D341Med (cell line): ENCODE measurements at places on chromosomes 1 and 21.

DNA sequence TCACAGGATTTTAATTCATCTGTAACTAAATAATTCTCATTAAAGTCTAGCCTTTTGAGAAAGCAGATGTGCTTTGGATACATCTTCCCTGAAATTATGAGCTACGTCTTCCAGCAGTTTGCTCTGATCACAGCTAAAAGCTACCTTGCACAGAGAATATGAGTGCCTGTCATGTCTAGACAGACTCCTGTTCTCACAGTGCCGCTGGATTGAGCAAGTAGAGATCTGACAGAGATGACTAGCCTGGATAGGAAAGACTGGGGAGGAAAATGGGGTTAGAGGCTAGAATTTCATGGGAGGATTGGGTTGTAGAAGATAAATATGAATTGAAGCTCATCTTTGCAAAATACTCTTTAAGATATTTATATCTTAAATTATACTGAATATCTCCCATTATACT, 24.1 kb downstream of the CEPT1 start:
- DNase-seq: no peak

DNA sequence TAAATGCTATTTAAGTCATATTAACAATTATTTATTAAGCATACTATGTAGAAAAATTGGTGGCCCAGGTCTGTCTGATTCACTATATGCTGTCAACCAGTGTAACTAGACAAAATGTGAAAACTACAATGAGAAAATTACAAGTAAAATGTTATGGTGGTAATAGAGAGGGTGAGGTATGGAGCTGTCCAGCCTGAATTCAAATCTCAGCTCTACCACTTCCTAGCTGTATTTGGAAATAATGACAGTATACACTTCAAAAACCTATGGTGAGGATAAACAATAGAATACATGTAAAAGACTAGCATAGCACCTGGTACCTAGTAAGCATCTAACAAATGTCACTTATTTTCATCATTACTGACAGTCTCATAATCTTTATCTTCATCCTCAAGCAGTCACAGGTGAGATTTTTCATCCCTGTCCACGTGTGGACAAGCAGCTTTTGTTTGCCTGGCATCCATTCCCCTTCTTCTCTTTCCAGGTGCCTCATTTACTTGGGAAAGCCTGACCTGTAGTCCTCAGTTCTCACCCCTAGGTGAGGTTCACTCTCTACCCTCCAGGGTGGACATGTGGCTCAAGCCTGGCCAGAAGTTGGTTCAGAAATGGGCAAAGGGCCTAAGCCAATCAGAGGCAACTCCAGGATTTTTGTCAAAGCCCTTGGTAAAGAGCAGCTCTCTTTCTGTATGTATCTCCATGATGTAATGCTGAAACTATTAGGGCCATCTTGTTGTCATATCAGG, 29.5 kb downstream of the EGLN1 start:
- DNase-seq: no peak

- DNase-seq: peak; percentile 65
Observed at GRCh38 chr1:215539803-215540570, 27.1 kb upstream of the KCTD3 start.

DNA sequence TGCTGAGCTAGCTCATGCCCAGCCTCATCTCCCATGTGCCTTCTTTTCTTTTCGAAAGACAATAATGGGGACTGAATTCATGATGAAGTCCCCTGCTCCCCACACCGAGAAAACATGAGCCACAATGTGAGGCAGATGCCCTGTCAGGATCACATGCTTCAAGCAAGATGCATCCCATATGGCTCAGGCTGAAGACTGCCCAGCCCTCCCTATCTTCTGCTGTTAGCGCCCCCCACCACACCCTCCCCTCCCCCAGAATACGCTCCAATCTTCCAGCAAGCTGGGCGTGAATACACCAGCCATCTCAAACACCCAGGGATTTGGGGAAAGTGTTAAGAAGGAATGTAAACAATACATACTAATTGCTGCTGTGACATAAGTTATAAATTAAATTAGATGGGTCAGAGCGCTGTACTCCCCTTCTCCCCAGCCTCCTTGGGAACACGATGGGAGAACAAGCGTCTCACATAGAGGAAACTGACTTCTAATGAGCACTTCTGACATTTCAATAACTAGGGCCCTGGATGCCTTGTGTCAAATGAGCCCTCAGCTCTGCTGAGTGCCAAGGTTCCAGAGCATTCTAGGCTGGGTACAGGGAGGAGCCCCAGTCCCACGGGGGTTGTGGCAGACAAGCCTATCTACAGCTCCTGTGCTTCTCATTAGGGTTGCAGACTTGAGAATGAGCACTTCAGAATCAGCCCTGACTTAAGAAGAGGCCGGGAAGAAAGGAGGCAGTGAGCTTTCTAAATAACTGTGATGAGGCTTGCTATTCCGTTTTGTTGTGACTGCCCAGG, 55.6 kb downstream of the TNR start:
- DNase-seq: no peak

DNA sequence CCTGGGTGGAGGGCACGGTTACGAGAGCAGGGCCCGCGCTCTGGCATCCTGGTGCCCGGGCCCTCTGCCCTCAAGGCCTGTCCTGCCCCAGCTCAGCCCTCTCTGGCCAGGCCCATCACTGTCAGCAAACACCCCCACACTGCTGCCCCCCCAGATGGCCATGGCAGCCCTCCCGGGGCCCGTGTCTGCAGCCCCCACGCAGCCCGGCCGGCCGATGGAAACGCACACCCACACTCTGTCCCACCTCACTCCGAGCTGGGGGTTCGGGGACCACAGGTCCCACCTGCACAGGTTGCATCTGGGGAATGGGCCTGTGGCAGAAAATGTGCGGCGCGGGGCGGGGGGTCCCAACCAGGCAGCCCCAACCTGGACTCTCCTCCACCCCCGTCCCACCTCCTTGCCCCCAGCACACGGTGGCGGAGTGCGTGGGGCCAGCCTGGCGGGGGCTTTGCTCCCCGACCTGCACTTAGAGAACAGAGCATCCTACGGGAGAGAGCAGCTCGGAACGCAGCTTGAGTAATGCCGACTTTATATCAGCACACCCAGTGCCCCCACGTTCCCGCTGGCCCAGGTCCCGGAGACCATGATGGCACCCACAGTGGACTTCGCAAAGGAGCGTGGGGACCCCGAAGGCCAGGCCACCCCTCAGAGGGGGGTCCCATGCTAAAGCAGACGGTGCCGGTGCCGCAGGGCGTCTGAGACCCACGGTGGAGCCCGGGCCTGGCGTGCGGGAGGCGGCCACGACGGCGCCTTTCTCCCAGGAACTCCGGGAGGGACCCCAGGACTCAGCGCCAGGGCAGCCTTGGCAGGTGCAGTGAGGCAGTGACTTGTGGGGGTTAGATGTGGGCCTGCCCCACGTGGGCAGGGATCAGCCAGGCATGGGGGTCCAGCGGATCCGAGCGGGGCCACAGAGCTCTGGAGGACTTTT, 7.5 kb upstream of the RNF223 start:
- DNase-seq: peak; percentile 24

DNA sequence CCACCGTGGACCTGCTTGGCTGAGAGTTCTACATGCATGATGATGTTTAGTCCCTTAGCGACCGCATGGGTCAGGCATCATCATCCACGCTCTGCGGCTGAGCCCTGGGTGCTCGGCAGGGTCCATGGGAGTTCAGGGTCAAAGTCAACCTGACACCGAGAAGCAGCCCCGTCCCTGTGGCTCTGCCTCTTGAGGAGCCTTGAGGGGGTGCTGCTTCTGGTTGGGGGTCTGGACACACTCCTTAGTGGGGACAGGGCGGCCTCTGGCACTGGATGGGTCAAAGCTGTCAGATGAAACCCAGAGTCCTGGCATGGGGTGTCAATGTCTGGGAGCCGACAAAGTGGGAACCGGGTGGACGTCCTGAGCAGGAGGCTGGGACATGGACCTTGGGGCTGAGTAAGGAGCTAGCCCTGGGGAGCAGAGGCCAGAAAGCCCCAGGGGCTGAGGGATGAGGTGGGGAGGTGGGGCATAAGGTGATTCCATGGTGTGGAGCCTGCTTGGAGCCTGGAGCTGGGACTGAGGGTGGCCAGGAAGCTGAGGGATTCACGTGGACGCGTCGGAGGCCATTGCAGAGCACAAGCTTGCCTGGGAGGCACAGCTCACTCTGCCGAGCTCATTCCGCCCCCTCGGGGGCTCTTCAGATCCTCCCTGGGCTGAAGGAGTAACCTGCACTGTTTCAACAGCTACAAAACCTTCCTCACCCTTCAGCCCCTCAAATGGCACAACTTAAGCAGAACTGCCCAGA, 53.9 kb downstream of the UMODL1 start:
- DNase-seq: no peak

DNA sequence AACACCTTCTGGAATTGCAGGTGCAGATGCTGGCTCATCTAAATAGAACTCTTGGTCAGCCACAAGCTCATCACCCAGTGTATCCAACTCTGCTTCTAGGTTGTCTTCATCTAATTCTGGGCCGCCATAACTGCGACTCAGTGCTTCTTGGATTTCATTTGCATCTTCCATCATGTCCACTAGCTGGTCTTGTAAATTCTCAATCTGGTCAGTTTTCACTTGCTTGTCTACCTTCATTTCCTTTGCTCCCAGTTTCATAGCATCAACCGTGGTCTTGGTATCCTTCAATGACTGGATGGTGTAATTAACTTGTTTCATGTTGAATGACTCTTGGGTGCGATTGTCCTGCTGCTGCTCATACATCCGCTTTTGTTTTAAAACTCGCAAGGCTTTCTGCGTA, 10.3 kb downstream of the ZBED6 start:
- no peak for DNase-seq

DNA sequence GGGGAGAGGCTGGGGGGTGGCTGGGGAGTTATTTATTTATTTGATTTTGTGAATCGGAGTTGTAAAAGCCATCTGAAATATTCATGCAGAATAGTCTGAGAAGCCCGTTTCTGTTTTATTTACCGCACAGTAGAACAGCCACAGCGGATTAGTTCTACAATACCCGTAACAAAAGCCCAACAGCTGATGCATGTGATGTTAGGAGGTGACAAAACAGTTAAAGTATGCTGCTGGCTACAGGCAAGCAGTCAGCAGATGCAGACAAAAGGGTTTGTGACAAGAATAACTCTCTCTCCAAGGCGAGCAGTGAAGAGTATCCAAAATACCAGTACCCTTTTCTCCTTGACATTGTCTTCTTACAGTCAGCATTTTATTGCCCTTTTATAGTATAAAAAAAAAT, 42.0 kb downstream of the PROX1 start:
- DNase-seq: no peak

DNA sequence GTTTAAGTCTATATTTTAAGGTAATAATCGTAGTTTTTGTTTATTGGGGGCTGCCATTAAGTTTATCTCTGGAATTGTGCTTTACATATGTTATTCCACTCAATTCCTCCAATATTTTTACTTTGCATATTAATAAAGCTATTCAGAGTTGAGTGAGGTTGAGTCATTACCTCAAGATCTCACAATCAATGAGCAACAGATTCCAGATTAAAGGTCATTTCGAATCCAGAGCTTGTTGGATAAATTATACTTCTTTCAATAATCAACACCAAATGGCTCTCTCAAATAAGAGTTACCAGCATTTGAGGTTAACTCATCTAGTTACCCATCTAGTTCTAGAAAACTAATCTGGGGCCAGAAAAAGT, 16.7 kb downstream of the RGS4 start:
- no peak for DNase-seq

GRCh38 chr1:211741116-211741515, 65.7 kb upstream of the NEK2 start:
- DNase-seq: no peak

- DNase-seq: no peak
Observed at GRCh38 chr21:42143111-42143510, 72.0 kb downstream of the UMODL1 start.

GRCh38 chr1:182145441-182145840, 83.9 kb upstream of the ZNF648 start:
- no peak for DNase-seq

DNA sequence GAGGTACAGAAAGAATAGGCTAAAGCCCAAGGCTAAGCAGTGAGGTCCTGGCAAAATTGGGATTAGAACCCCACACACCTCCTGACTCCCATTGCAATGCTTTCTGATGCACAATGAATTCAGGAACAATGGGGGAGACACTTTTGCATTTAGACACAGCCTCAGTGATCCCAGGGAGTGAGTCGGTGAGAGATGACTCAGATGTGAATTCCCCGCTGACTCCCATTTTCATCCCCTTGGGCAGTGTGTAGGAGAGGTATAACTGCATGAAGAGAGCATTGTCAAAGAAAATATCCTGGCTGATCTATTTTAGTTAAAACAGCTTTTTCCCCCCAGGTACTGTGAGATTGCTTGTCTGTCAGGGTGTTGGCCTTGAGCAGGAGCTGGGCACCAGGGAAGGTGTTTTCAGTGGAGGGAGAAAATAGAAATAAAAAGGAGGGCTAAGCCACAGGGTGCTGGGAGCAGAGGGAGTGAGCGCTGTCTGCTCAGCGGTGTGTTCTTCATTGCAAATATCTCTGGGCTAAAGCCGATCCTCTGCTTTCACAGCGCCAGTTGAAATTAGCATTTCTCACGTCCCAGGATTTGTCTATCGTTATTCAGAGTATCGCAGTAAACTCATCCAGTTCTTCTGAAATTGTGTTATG, 247.7 kb upstream of the PTBP2 start:
- no peak for DNase-seq

GRCh38 chr21:41054018-41054578, 113.9 kb upstream of the BACE2 start:
- no peak for DNase-seq

DNA sequence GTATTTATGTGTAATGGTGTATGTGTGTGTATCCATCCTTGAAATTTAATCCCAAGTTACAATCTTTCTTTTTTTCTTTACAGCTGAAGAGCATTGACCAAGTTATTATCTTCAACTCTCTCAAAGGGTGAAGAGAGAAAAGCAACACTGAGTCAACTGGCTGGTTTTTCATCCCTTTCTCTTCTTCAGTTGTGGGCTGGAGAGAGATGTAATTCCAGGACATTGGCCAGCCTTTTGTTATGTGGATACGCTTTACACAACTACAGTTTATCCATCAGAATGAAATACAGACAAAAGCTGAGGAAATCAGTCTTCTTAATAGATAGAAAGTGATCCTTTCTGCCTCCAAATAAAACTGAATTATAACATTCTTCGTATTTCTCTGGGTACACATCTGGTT, 357.0 kb upstream of the NCAM2 start:
- DNase-seq: no peak

DNA sequence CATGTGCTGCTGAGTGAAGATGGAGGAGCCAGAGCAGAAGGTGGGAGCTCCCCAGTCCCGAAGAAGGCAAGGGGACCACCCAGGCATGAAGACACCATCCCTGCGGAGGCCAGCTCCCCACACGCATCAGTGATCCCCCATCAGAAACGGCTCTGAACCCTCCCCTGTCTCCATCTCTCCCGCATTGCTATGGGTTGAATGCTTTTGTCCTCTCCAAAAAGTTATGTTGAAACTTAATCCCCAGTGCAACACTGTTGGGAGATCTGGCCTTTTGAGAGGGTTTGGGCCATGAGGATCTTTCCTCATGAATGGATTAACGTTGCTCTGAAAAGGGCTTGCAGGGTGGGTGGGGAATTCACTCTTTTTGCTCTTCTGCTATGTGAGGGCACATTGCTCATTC, 147.6 kb downstream of the AJAP1 start:
- no peak for DNase-seq

DNA sequence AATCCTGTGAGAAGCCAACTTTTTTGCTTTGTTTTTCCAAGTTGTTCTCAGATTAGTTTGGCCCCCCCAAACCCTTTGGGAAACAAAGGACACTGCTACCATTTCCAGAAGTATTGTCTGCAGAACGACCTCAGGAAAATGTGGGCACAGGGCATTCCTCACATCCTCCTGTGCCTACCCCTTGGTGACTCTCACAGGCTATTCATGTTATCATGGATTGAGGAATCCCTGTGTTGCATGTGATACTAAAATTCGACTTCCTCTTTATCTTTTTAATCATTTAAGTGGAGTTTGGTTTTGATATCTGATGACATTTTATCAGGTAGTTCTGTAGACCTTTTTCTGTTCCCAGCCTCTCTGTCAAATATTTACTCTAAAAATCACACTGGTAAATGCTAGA, 184.5 kb downstream of the FASLG start:
- no peak for DNase-seq
